ENCODE measurements at places on chromosomes 16 and 17.

- DNase-seq, result peak; percentile 92
Measured at GRCh38 chr17:63697341-63698286, 2.3 kb downstream of the LIMD2 start.

- DNase-seq, result no peak
Measured at GRCh38 chr16:30063278-30063892, 2.2 kb upstream of the ALDOA start.

- DNase-seq, result no peak
Measured at GRCh38 chr16:66473654-66474519, 46.8 kb downstream of the BEAN1 start.

DNA sequence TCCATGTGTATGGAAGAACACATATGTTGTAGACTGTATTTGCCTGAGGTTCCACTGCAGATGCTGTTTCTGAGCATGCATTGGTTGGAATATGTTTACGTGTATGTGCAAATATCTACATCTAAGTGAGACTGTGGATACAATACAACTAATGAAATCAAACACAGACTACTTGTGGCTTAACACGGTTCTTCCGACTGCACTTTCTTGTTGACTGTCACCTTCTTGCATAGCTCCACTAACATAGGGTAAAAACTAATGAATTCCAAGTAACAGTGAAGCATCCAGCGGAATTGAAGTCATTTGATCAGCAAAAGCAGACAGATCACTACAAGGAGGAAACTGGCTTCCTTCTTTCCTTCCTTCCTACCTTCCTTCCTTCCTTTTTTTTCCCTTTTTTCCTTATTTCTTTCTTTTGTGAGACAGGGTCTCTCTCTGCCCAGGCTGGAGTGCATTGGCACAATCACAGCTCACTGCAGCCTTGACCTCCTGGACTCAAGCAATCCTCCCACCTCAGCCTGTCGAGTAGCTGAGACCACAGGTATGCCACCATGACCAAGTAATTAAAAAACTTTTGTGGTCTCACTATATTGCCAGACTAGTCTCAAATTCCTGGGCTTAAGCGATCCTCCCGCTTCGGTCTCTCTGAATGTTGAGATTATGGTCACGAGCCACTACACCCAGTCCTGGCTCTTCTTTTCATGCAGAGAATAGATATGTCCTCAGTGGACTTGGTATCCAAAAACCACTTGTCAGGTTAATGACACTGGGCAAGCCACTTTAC lies 22.0 kb upstream of the CCL1 start:
- no peak for DNase-seq

DNA sequence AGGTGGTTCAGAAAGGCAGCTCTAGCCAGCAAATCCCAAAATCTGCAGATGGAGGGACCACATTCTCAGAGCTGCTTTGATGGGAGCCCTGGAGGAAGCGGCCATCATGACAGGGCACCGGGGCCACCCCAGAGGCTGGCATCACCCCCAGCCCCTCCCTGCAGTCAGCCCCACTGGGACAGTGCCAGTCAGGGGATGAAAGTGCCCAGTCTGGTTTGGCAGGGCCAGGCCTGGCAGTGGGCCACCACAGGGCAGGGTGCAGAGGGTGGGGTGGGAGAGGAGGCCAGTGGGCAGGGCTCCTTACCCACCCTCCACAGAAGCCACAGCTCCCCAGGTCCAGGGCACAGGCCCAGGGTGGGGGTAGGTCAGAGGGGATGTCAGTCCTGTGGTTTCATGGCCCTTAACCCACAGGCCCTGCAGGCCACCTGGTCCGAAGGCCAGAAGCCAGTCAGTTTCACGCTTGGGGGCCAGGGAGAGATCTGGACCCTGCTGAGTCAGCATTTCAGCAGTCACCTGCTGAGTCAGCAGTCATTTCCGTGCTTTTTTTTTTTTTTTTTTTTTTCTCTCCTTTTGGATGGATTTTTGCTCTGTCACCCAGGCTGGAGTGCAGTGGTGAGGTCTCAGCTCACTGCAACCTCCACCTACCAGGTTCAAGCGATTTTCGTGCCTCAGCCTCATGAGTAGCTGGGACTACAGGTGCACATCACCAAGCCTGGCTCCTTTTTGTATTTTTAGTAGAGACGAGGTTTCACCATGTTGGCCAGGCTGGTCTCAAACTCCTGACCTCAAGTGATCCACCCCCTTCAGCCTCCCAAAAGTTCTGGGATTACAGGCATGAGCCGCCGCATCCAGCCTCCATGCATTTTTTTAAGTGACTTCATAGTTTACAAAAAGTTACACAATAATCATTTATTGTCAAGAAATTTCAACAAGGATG lies 10.4 kb downstream of the SLC25A10 start:
- DNase-seq, result peak; percentile 60

DNA sequence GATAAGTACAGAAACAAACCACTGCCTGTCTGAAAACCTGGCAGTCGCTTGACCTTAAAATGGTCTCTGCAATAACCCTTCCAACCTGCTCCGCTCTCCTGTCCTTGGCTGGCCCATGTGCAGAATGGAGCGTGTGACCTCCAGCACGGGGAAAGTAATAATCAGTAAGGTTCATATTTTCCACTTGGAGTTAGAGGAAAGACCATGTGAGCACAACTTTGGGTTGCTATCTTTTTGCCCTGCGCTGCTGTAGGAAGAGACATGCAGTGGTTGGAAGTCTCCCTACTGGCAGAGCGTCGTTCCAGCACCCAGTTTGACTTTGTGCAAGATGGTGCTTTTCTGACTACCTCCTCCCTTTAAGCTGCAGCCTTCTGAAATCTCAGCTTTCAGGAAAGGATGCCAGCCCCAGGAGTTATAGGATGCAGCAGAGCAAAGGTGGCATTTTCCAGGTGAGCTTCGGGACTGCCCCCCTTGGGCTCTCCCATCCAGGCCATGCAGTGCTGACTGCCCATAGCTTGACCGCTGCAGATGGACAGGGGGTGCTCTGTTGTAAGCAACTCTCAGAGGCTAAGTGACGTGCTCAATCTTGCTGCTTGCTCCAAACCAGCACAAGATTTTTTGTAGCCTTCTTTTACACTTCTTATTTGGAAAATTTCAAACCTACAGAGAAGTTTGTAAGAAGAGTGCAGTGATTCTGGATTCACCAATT lies 110.7 kb upstream of the NOL11 start:
- no peak for DNase-seq

DNA sequence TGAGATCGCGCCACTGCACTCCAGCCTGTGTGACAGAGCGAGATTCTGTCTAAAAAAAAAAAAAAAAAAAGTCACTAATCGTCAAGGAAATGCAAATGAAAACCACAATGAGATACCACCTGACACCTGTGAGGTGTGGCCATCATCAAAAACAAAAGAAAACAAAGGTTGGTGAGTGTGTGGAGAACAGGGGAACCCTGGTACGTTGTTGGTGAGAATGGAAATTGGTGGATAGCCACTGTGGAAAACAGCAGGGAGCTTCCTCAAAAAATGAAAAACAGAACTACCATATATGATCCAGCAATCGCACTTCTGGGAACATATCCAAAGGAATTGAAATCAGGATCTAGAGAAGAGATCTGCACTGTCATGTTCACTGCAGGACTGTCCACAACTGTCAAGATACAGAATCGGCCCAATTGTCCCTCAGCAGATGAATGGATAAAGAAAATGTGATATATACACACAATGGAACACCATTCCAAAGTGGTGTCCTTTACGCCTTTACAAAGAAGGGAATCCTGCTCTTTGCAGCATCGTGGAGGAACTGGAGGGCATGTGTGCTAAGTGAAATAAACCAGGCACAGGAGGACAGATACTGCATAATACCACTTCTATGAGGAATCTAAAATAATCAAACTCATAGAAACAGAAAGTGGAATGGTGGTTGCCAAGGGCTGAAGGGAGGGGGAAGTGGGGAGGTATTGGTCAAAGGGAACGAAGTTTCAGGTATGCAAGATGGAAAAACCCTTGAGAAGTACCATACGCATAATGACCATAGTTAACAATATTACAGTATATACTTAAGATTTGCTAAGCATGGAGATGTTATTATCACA lies 63.5 kb upstream of the PLCG2 start:
- DNase-seq, result no peak

- peak; percentile 89 for DNase-seq
Measured at GRCh38 chr17:48026502-48027321, 10.9 kb downstream of the COPZ2 start.

DNA sequence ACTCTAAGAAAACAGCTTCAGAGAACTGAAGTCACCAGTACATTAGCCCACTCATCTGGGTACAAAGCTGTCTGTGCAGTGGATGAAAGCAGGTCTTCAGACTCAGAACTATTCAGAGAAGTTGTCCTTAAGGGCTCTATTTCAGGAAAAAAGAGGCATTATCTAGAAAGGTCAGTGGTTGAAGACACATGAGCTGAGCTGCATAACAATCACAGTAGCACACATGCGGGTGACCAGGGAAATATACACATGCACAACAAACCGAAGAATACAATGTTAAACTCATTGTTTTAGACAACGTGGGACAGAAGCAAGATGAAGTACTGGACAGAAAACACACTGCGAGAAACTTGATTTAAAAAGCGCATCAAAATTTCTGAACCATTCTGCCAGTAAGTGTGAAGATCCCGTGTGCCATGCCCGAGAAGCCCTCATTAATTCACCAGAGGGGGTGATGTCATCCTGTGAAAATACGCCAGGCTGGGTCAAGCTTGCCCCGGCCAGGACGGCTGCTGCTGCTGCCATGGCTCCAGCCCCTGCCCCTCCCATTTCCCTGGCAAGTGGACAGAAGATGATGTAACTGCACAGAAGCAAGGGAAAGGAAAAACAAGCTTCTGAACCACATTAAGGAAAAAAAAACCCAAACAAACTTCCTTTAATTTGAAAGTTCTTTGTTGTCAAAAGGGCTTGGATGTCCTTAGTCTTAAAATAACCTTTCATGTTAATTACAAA lies 10.1 kb downstream of the DYNC1LI2 start:
- DNase-seq, result no peak

DNA sequence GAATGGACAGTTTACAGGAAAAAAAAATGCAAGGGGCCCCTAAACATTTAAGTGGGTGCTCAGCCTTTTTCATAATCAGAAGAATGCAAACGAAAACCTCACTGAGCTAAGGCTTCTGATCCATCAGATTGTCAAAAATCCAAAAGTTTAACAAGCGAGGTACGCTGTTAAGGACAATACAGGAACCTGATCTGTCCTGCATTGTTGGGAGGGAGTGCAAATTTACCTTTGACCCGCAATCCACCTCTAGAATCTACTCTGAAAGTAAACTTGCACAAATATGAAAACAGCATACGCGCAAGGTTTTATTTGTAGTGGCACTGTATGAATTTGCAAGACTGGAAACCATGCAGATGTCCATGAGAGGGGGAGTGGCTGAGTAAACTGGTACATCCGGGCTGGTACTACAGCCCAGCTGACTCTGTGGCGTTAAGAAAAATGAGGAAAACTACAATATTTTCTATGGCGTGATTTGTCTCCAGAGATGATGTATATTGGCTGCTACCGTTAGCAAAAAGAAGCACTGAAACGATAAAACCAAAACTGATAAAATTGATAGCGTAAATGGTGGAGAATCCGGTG lies 28.8 kb upstream of the ST6GALNAC1 start:
- DNase-seq, result no peak

DNA sequence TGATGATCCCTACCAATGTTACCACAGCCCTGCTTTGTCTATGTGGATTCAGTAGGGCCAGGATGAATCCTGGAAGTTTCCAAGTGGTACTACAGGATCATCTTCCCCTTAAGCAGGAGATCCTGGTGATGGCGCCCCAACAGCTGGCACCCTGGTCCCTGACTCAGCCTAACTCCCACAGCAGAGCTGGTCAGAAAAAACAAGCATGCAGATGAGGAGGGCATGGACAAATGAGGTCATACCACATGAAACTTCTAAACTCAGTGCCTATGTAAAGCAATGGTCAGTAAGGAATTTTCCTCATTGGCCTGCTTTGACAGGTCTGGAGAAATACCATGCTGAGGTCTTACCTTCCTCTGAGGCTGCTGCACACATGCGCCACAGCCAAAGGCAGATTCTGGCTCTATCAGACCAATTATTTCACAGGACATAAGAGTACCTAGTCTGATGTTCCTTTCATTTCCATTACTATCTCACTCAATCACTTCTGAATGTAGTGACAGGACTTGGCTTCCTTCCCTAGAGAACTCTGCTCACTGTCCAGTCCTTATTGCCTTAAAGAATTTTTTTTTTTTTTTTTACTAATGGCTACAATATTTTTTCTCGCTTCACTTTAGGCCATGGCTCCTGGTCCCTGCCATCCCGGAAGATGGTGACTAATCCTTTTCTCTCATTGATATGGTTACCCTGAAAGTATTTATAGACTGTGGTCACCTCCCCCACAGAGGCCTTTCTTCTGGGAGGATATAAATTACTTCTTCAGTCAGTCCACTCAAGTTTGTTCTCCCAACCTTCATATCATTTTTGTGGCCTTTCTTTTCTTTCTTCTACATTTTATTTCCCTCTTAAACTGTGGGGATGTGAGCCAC lies 525.2 kb upstream of the PSMD7 start:
- no peak for DNase-seq

GRCh38 chr17:81870131-81870980 lies 781 bp downstream of the ARHGDIA start:
- peak; percentile 79 for DNase-seq

DNA sequence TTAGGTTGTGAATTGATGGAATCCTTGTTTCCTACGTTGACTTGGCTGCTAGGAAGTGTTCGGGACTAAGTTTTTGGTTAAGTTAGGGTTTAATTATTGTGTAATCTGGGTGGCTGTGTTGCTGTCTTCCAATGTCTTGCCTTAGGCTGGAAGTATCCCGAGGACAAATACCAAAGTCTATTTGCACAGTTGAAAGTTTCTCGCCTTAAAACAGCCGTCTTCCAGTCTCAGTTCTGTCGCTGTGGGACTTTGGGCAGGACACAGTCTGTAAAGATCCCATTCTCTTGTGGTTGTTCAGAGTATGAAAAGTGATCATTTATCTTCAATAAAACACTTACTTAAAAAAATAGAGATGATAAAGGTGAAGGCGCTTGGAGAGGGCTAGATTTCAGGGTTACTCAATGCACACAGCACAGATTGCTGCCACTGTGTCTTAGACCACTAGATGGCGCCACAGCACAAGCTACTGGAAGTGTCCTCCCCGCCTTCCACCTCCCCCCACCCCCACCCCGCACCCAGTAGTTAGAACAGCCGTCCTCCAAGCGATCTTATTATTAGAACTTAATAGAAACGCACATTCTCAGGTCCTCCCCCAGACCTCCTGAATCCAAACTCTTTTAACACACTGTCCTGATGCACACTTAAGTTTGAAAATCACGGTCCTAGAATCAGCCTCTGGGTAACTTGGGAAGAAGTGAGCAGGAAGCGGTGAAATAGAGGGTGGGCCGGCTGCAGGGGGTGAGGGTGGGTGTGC lies 45.8 kb downstream of the AKAP1 start:
- peak; percentile 93 for DNase-seq

GRCh38 chr16:5490499-5490898 lies 392.9 kb upstream of the EEF2KMT start:
- DNase-seq, result no peak

- DNase-seq, result no peak
Measured at GRCh38 chr16:84929421-84930297, 81.7 kb downstream of the ZDHHC7 start.

- peak; percentile 87 for DNase-seq
Measured at GRCh38 chr17:81097134-81097942, 62.4 kb downstream of the BAIAP2 start.

DNA sequence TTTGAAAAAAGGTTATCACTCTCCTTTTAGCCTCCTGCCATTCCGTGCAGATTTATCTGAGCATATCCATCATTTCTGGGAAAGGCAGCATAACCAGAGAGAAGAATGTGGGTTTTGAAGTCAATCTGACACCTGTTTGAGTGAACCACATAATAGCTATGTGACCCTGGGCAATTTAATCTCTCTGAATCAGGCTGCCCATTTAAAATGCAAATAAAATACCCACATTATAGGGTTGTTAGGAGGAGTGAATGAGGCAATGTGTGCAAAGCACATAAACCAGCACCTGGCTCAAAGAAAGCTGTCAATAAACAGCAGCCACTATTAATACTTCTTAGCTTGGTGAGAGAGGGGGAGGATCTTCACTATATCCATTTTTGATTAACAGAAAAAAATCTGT lies 88.0 kb downstream of the CACNG1 start:
- DNase-seq, result no peak

Measured in activated effector memory CD4-positive, alpha-beta T cell treated with anti-CD3 and anti-CD28 coated beads, Interleukin-2, amount 50 U/mL, for 16 hours (primary cell).